ENCODE measurements at places on chromosomes 2 and 18.

DNA sequence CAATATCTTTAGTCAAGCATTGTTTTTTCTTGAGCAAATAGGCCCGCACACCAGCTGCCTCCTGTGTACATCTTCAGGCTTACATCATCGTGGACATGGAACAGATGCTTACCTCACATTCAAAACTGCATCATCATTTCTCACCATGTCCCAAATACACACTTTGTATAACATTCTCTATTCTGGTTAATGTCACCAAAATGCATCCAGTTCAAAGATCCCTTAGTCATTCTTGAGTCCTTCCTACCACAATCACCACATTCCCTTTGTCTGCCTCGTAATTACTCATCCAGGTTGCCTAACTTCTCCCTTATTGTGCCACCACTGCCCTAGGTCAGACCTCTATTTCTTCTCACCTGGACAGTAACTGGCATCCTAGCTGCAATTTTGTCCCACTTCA lies 373.7 kb upstream of the GALNT5 start:
- DNase-seq, result no peak

DNA sequence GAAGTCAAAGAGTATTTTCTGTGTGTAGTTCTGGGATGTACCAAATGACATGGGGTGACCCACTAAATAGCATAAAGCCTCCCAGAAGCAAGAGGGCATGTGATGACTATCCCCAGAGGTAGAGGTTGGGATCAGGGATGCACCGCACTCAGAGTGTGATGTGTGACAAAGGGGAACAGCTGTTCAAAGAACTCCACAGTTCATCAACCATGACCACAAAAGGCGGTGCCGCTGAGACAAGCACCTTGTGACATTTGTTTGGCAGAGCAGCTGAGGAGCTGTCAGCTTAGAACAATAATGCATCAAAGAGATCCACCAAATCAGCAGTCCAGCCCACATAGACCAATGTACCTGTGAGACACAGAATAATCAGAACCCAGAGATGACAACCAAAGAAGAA lies 81.3 kb downstream of the VWC2L start:
- DNase-seq, result no peak

GRCh38 chr2:73652348-73652747 lies 10.1 kb upstream of the NAT8 start:
- DNase-seq, result no peak

- no peak for DNase-seq
Observed at GRCh38 chr2:150532879-150533278, 45.4 kb upstream of the RND3 start.

DNA sequence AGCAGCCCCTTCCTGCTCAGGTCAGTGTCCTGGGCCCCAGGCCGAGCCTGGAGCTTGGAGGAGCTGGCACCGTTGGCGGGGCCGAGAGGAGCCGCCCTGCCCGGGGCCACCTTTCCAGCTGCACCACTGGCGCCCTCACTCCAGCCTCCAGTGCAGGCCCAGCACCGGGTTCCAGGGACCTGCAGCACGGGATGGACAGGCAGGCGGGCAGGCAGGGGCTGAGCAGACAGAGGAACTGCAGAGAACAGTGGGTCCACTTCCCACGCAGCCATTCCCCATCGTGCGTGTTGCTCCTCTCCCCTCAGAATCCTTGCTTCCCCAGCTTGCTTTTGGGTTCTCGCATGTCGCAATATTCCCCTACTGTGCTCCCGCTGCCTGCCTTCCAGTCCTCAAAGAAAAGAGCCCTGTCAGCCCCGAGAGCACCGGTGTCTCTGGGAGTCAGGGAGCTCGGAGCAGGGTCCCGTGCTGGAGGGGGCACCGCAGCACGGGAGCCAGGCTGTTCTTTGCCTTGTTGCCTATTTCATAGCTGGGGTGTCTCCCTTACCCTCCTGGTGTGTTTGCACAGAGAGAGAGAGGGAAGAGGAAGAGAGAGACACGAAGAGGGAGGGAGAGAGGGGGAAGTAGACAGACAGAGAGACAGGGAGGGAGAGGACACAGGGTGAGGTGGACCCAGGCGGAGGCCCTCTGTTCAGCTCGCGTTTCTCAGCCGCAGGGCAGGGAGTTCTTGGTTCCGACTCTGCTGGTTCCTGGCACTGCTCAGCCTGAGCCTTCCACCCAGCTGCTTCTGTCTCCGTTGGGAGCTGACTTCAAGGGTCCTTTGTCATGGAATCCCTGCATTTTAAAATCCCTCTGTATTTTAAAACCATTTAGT lies 126.0 kb downstream of the MBP start:
- DNase-seq, result no peak

- DNase-seq, result no peak
Observed at GRCh38 chr2:61423714-61424113, 47.2 kb downstream of the USP34 start.

DNA sequence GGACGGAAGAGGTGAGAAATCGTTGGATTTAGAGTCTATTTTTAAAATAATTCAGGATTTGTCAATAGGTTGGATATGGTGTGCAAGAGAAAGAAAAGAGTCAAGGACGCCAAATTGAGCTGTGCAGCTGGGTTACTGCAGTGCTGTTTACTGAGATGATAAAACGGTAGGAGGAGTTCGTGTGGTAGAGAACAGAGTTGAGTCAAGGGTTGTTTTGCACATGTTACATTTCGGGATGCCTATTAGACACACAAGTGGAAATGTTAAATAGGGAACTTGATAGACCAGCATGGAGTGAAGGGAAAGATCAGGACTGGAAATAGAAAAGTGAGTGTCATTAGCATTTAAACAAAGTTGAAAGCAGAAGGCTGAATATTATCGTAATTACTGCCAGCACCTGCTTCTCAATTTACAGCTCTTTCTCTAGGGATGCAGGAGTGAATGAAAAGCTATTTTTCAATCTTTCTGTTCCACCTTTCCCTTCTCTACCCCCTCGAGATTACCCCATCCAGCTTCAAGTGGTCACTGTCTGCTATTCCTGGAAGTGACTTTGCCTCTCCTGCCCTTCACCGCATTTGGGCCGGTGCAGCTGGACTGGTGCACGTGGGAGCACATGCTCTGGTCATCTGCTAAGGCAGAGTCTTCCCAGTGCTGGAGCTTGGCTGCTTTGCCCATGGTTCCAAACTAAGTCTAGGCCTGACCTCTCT lies 30.3 kb downstream of the GPR75 start:
- no peak for DNase-seq

- DNase-seq, result peak; percentile 61
Observed at GRCh38 chr2:54572262-54572635, 116.1 kb downstream of the SPTBN1 start.

GRCh38 chr2:26172189-26172870 lies 558 bp upstream of the GAREM2 start:
- no peak for DNase-seq

DNA sequence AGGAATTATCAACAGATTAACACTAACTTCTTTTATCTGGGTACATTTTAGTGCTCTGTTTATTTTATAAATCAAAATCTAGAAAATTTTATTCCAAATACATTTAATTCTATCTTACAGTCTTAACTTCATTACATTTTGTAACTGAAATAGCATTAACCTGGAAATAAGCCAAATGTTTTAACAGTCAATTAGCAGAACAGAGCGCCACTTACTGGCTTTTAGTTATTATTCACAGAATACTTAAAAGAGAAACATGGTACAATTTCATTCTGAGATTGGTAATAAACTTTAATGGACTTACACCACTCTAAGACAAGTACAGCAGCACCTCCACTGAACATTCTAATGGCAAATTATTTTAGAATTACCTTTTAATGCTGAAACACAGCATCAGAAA lies 38.6 kb downstream of the SS18 start:
- no peak for DNase-seq

GRCh38 chr2:237321746-237322145 lies 92.2 kb downstream of the COL6A3 start:
- DNase-seq, result no peak

DNA sequence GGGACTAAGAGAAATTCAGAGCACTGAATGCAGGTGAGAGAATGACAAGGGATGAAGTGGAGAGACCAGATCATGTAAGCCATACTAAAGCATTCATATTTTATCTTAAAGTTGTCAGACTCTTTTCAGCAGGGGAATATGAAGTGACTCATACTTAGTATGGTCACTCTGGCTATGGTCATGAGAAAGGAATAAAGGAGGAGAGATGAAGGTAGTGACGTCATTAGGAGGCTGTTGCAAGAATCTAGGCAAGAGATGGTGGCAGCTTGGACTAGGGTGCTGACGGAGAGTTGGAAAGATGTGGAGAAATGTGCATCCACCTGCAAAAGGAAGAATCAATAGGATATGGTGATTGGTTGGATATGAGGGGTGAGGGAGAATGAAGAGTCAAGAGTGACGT lies 203.2 kb upstream of the ACVR2A start:
- no peak for DNase-seq

GRCh38 chr2:231604101-231604684 lies 11.5 kb downstream of the TEX44 start:
- DNase-seq, result no peak

GRCh38 chr2:172049567-172050120 lies 35.7 kb upstream of the DLX1 start:
- DNase-seq, result no peak

GRCh38 chr2:151297882-151298281 lies 8.4 kb upstream of the NMI start:
- no peak for DNase-seq

- DNase-seq, result no peak
Observed at GRCh38 chr2:60106836-60107529, 446.5 kb downstream of the BCL11A start.

DNA sequence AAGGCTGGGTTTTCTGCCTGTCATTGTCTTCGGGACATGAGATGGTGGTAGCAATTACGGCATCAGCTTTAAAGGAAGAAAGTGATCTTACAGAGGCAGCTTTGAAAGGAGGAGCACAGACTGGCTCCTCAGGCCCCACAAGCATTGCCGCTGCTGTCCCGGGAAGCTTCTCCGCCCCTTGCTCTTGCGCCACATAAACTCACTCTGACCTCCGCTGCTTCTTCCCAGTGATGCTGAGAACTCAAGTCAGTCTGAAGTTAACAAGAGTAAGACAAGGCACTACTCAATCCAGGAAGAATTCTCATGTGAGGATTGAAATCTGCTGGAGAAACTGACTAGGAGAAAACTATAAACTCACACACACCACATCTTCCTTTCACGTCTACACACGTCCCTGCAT lies 112.4 kb upstream of the RIOK3 start:
- no peak for DNase-seq

DNA sequence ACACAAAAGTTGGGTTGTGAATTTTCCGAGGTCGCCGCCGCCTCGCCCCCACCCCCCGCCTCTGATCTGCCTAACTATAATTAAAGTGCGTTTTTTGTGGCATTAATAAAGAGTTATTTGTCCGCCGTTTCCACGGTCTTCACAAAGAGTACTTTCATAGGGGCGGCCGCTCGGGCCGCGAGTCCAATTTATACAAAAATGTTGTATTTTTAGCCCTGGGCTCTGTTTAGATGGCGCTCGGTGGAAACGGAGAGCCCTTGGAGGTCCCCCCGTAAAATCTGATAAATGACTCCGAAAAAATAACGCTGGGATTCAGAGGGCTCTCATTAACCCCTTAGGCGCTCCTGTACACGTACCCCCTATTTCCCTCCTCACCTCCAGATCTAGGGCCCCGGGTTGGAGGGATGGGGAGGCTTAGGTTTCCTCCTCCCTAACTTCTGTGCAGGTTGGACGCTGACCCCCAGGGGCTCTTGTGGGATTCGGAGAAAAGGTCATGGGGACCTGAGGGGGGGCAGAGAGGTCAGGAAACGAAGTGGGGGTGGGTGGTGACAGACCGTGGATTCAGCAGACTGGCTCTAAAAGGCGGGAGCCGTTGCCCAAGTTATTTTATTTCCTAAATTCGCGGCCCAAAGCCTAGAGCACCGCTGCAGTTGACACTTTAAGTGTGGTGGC lies 1.9 kb downstream of the CYP26B1 start:
- no peak for DNase-seq

- no peak for DNase-seq
Observed at GRCh38 chr2:217905896-217906295, 96.9 kb downstream of the TNS1 start.
